Activated CD4-positive, alpha-beta T cell treated with anti-CD3 and anti-CD28 coated beads for 36 hours (primary cell): ENCODE measurements at places on chromosomes 5 and 9. TPM values are rescaled to one million over a fixed set of nuclear protein-coding genes. Genes with fewer than 3 reads are reported as not detected.

DNA sequence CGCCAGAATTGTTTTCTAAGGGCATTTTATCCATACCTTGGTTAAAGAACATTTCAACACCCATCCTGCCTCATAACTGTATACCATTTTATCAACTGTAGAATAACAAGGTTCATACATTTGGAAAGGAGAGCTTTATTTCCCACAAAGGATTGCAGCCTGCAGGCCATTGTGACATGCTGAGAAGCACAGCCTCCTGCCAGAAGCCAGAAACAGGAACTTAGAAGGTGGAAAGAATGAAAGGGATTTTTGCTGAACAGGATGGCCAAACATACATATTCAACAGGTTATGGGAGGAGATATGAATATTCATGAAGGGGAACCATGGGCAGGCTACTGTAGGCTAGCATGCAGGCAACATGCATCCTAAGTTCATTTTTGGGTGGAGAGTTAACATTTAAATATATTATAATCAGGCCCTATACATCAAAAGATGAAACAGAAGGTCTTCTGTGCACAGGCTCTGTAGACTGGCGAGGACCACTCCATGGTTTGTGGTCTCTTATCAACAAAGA is 59.9 kb upstream of the DIRAS2 start:
- DNase-seq = no peak
- H3K4me3 ChIP-seq = no peak overlapping the region
- H3K27me3 ChIP-seq = peaks cover 22% of the 10 kb centered on the region
- no peaks in the 10 kb centered on the region for H3K36me3 ChIP-seq
- H3K27ac ChIP-seq = no peak overlapping the region
- H3K4me1 ChIP-seq = no peaks in the 10 kb centered on the region

DNA sequence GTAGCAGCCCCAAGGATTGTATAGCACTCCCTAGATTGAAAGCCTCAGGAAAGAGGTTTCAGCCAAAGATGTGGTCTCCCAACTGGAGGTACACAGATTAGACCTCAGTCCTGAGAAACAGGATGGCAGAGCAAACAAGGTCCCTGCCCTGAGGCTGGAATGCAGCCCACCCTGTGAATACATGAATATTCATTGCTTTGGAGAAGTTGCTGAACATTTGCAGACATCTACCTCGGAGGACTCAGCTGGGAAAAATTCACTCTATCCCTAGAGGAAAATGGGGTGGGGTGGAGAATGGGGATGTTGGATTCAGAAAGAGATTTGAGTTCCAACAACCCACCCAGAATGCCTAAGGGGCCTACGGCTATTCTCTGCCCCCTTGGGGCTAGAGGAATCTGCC is 129.4 kb downstream of the SLIT3 start:
- peaks cover 7% of the 10 kb centered on the region for H3K27me3 ChIP-seq
- DNase-seq = no peak
- no peak overlapping the region for H3K27ac ChIP-seq
- H3K36me3 ChIP-seq = no peaks in the 10 kb centered on the region
- H3K4me3 ChIP-seq = no peak overlapping the region

- no peaks in the 10 kb centered on the region for H3K36me3 ChIP-seq
- no peak overlapping the region for H3K4me3 ChIP-seq
- no peak for DNase-seq
- H3K27me3 ChIP-seq = peaks cover 1% of the 10 kb centered on the region
Observed at GRCh38 chr5:125205601-125206225, 459.3 kb upstream of the ZNF608 start.

- no peaks in the 10 kb centered on the region for H3K36me3 ChIP-seq
- no peaks in the 10 kb centered on the region for H3K4me1 ChIP-seq
- DNase-seq = no peak
- no peaks in the 10 kb centered on the region for H3K27me3 ChIP-seq
- no peak overlapping the region for H3K27ac ChIP-seq
Observed at GRCh38 chr5:3899093-3899492, 303.5 kb downstream of the IRX1 start.

HRCT1 gene
- not detected for total RNA-seq

GFI1B gene
- not detected for total RNA-seq

TMEM252 gene
- not detected for total RNA-seq
